ENCODE measurements at places on chromosomes 3 and 15. TPM values are rescaled to one million over a fixed set of nuclear protein-coding genes. Genes with fewer than 3 reads are reported as not detected.

The TCAIM gene
- total RNA-seq: 30.2 TPM

The GOLGA6L10 gene
- 0.11 TPM for total RNA-seq

DNA sequence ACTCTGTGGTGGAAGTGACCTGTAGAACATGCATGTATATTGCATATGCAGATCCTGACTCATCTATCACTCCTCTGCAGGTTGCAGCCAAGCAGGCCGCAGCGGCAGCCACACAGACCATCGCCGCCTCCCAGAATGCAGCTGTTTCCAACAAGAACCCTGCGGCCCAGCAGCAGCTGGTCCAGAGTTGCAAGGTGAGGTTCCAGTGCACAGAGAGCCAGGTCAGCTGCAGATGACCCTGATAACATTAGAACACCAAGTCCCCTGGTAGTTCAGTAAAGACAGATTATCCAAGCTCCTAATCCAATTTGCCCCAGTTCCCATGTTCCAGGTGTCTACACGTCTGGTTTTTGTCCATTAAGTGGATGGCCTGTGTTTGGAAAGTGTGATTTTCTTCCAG lies 325.1 kb upstream of the TPM1 start:
- DNase-seq: no peak

DNA sequence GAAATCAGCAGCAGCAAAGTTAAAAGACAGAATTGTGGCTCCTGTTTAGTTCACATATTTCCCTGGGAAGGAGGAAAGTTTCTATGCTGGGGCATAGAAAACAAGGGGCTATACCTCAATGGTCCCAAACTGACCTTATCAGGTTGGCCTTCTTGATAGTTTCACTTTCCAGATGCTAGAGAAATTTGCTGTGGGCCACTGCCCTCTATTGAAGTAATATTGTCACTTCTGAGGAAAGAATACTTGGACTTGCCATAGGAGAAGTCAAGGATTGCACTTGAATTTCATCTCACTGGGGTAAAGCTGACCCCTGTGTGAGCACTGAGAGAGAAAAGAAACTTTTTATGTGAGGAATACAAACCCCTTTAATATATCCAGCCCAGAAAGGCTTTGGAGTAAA lies 49.3 kb upstream of the XCR1 start:
- DNase-seq: no peak
